Tongue (tissue), 3 donors: ENCODE measurements at places on chromosomes 12 and 14.

- peak; percentile 62 for DNase-seq
Measured at GRCh38 chr12:54286042-54287030, 5.8 kb downstream of the HNRNPA1 start.

DNA sequence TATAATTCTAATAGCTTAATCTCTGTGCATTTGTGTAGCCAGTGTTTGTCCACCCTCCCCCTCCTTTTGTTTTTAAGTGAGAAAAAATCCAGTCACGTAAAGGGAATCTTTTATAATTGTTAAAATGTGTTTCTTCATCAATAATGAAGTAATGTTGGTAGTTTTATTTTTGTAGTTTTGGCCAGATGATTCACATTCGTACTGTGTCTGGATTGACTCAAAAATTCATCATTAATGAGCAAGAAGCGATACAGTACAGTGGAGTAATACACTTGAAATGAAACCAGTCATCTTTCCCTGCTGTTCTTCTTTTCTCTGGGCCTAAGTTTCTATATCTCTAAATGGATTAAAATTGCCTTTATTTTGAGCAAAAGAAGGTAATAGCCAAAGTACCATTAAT lies 86.5 kb downstream of the SRGAP1 start:
- no peak for DNase-seq

GRCh38 chr12:123962513-123962912 lies 10.1 kb downstream of the CCDC92 start:
- no peak for DNase-seq

GRCh38 chr12:122318607-122319605 lies 52.6 kb upstream of the VPS33A start:
- no peak for DNase-seq

- no peak for DNase-seq
Measured at GRCh38 chr14:81559385-81559784, 25.7 kb upstream of the SEL1L start.

- peak; percentile 54 for DNase-seq
Measured at GRCh38 chr12:95548539-95549391, 2.5 kb downstream of the USP44 start.

GRCh38 chr14:50000380-50001150 lies 107.7 kb downstream of the ARF6 start:
- peak; percentile 93 for DNase-seq

GRCh38 chr14:97379091-97379531 lies 581.9 kb downstream of the VRK1 start:
- DNase-seq, result no peak

DNA sequence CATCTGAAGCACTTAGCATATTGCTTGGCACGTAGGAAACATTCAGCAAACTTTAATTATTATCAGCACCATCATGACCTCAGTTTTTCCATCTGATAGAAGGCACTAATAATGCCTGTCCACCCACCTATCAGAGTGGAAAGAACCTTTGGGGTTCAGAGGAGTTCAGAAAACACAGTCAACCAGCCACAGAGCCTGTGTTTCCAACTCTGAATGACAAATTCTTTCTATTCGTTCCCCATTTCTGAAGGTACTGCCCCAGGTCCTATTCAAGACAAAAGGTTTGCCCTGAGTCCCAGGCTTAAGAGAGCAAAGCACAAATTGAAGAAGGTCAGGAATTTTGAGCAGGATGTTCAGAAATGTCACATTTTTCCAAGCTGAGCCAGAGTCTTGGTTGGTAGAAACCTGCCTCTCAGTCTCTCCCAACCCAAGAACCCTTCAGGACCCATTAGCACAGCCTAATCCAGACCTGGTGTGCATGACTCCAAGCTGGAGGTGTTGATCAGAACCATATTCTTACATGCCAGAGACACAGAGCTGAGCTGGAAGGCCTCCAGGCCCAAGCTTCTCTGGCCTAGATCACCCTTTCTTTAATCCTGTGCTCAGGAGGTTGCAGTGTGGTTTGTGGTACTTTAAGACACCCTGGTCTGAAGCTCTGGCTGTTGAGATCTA lies 114.4 kb downstream of the TBX5 start:
- no peak for DNase-seq

DNA sequence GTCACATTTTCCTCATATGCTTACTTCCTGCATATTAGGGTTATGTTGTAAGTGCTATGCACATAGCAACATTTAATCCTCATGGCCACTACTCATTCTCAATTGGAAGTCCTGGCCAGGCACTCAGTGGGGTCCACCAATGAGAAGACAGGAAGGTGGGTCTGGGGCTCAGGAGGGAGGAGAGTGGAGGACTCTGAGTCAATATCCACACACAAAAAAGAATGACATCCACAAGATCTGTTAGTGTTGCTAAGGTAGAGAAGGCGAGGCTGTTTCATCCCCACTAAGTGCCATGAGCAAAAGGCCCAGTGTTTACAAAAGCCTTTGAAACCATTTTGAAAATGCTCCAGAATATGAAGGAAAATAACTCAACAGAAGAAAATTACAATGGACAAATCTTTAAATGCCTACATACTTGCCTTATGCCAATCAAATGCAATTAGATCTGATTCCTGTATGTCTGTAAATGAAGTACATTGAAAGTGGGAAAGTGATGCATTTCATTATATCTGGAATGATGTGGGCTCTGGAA lies 53.9 kb downstream of the EID3 start:
- no peak for DNase-seq

DNA sequence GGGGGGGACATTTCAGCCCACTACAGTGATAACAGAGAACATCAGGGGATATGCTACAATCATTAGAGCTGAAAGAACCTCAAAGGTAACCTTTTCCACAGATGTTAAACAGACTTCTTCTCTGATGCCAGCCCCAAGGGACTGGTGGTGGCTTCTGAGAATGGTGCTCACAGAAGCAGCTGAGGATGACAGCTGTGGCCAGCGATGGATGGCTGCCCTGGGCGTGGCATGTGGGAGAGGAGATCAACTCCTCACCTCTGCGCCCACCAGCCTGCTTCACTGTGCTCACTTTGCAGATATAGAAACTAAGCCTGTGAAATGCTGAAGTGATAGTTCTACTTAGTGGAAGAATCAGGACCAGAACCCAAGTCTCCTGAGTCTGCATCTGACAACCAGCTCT lies 33.0 kb downstream of the FOXN3 start:
- peak; percentile 74 for DNase-seq

GRCh38 chr14:44165286-44165685 lies 341.8 kb downstream of the FSCB start:
- DNase-seq, result peak; percentile 69

DNA sequence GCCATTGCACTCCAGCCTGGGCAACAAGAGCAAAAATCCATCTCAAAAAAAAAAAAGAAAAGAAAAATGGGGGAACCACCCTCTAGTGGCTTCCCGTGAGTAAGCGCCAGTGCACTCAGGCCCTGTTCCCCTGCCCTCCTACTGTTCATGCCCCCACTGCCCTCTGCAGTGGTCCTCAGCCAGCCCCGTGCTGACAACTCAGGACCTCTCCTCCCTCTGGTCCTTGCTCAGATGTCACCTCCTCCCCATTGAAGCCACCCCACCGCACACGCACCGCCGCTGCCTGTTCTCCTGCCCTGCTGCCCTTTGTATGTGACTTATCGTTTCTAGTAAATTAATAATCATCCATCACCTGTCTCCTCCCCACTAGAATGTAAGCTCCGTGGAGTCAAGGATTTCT lies 58.8 kb upstream of the DYNC1H1 start:
- no peak for DNase-seq

- DNase-seq, result no peak
Measured at GRCh38 chr12:117328556-117329100, 32.8 kb downstream of the NOS1 start.

GRCh38 chr12:86914721-86915120 lies 658.5 kb upstream of the MGAT4C start:
- peak; percentile 35 for DNase-seq

DNA sequence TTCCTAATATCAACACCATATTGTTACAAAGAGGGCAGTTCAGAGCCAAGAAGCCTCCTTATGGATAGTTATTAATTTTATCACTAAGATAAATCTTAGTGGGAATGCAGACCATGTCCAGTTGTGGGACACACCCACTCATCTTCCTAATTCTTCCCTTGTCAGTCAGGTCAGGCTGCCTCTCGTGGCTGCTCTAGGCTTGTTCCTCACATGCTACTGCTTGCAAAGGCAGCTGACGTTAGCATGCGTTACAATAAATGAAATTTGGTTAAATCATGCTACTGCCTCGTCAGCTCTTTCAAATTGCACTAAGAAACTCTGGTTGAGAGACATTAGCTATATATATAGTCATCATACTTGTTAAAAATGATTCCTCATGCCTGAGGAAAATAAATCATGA lies 108.4 kb downstream of the CAND1 start:
- no peak for DNase-seq

DNA sequence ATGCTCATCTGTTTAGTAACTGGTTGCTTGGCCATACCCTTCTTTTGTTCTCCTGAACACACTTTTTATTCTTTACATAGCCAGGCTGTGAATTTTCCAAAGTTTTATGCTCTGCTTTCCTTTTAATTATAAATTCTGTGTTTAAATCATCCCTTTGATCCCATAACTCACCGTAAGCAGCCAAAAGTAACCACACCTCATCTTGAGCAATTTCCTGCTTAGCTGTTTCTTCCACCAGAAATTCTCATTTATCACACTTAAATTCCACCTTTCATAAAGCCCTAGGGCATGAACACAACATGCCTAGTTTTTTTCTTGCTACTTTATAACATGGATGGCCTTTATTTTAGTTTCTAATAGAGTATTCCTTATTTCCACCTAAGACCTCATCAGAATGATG lies 510.7 kb downstream of the C12orf50 start:
- no peak for DNase-seq

DNA sequence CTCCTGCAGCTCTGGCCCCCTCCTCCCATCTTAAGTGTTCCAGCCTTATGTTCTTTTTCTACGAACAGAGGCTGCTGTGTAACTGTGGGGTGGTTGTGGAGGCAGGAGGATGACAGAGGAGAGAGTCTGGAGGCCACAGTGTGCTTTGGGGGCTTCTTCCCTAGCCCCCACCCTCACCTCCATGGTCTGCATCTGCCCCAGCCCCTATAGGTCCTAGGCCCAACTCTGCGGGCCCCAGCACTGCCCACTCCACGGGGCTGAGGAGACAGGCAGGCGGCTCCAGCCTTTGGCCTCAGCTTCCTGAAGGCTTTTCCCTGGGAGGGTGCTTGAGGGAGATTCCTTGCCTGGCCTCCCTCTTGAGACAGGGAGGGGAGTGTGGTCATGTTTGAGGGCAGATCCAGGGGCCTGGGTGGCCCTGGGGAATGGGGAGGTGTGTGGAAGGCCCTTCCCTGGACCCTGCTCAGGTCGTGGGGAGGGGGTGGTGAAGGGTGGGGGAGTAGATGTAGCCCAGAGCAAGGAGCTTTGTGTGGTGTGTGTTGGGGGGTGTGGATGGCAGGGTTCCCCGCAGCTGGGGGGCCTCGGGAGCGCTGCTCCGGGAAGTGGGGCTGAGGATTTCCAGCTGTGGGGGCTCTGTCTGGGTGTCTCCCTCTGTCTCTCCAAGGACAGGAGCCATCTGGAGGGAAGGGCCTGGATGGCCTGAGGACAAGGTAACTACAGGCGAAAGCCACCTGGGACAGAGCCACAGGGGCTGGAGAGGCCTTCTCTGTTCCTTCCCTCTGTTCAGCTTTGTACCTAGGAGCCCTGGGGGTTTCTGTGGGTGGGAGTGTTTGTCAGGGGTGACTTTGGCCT lies 1.1 kb downstream of the SMIM41 start:
- DNase-seq, result no peak
